ENCODE measurements at places on chromosomes 13 and 19.
A peak's percentile ranks its signal among the peaks of the same experiment; 100 is the strongest.

GRCh38 chr19:4062419-4063368, 4.0 kb downstream of the ZBTB7A start:
- DNase-seq, result peak; percentile 86

- no peak for DNase-seq
Observed at GRCh38 chr13:59531571-59532091, 632.1 kb downstream of the DIAPH3 start.

DNA sequence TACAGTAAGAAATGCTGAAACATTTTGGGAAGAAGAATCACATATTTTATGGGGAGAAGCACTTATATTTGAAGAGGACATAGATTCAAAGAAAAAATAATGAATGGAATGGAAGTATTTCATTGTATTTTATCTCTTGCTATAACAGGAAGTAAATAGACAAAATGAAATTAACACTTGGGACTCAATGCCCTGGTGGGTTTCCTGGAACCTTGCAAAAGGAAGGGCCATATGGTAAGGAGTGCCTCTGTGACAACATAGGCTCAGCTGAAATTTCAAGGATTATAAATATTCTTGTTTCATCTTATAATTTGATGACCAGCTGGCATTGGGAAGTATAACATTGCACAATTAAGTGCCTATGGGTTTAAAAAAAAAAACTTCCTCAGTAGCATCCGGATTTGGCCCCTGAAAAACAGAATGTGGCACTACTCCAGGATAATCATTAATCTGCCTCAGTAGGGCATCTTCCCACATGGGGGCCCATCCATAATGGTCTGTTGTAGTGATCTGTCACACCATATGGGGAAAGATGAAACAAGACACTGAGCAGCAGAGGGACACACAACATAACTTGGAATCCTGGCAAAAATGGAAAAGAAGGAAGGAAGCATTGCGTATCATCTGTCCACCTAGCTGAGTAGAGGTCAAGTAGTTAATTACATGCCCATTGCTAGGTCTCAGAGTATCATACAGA, 321.6 kb downstream of the NDFIP2 start:
- no peak for DNase-seq

- DNase-seq, result no peak
Observed at GRCh38 chr13:87777387-87777786, 106.2 kb downstream of the SLITRK5 start.

DNA sequence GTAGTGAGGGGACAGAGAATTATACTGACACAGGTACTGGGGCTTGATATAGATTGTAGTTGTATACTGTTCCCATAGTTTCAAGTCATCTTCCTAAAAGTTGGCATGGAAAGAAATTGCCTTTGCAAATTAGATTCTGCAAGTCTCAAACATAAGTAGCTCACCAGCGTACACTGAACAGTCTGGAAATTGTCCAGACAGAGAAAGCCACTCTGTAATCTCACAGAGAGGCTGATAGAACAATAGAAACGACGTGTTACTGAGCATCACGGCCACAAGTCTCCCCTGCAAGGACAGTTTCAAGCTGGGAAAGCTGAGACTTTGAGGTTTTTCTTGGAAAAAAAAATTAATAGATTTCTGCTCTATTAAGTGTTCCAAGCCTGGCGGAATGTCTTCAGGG, 228.6 kb downstream of the DNAJC15 start:
- DNase-seq, result no peak

GRCh38 chr19:29886586-29886985, 55.5 kb upstream of the URI1 start:
- no peak for DNase-seq

DNA sequence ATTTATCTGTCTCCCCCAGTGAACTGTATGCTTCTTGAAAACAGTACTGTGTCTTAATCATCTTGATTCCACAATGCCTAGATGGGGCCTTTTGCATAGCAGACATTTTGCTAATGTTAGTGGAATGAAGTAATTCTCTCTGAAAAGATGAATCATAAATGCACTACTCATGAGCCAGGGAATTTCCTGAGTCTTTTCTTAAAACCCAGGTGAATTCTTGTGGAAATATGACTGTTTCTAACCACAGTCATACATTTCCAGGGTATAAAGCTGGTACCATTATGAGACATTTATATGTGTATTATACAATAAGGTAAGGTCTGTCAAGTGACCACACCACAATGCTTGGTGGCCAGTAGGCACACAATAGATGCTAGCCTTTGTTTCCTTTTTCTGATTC, 5.5 kb upstream of the KCTD4 start:
- no peak for DNase-seq

GRCh38 chr13:91762957-91763356, 364.5 kb downstream of the GPC5 start:
- no peak for DNase-seq

DNA sequence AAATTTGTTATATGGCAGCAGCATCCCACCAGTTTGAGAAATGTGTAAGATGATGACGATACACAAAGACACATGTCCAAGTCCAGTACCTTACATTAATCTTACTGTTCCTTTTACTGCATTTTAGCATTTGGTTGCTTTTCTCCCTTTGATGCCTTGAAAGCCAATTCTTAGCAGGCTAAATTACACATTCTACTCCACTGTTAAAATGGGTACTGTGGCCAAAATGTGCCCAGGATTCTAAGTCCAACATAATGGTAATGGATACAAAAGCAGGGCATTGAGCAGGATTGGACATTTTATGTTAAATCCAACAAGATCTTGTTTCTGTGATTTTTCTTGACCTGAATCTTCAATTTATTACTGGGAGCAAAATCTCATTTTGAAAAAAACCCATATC, 52.8 kb upstream of the RAP2A start:
- DNase-seq, result no peak

DNA sequence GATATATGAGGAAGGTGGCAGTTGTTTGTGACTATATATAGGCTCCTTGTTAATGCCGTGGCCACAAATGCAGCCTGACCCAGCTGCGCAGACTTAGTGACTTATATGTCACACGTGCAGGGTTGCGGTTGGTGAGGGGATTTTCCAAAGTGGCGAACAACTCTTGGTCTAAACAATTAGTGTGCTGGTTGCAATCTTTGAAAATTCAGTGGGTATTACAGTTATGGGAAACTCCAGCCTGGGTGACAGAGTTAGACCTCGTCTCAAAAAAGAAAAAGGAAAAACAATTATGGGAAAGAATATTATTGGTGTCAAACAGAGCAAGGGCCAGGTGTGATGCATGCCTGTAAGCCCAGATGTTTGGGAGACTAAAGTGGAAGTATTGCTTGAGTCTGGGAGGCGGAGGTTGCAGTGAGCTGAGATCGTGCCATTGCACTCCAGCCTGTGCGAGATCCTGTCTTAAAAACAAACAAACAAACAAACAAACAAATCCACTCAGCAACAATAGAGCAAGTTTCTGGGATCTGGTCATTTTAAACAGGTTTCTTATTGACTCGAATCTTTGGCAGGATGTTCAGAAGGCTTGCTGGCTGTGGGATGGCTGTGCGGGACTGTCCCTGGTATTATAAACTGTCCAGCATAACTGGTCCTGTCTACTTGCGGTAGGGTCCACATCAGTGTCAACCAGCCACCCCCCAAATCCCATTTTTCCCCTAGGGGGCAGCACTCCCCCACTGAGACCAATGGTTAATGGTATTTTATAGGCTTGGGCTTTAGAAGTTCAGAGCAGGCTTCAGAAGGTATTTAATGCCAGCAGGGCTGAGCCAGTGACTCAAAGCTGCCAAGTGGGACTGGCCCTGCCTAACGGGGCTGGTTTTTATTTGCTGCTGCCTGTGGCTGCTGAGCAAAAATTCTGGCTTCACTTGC, 15.4 kb downstream of the RELB start:
- no peak for DNase-seq

GRCh38 chr13:69264362-69265334, 843.0 kb upstream of the ATXN8OS start:
- DNase-seq, result no peak

- no peak for DNase-seq
Observed at GRCh38 chr19:6275170-6275744, 4.5 kb downstream of the MLLT1 start.

DNA sequence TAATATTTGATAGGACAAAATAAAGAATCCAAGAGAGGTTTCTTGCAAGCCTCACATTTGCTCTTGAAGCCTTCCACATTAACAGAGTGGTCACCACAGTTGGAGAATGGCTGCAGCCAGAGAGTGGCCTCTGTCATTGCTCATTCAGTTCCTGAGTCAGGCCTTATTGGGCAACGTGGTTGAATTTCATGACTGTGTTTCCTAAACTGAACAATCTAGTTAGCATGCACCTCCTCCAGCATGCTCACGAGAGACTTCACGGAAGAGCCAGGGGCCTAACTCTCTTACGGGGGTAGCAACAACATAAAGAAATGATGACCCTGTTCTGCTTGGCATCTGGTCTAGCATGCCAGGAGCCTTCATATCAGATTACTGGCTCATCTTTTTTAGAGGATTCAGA, 9.6 kb upstream of the UBL3 start:
- DNase-seq, result no peak

- no peak for DNase-seq
Observed at GRCh38 chr19:15323496-15324235, 8.7 kb downstream of the BRD4 start.

GRCh38 chr13:36414461-36414860, 17.8 kb upstream of the CCNA1 start:
- DNase-seq, result no peak

DNA sequence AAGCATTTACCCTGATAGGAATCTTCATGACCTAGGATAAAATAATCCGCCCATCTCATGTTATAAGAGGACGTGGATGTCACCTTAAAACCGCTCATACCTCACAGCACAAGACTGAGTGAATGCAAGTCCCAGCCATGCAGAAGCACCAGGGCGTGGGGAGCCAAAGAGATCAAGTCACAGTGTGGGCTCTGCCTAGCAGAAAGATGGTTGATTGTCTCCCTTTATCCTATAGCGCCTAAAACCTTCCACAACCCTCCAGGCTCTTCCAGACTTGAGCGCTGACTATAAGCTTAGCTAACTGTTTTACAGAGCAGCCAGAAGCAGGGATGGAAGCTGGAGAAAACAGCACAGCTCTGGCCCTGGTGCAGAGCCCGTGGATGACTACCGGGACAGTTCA, 6.8 kb upstream of the ANKRD10 start:
- no peak for DNase-seq

- no peak for DNase-seq
Observed at GRCh38 chr13:30569901-30570576, 47.7 kb upstream of the USPL1 start.

GRCh38 chr13:75071395-75071794, 410.6 kb downstream of the TBC1D4 start:
- no peak for DNase-seq

- no peak for DNase-seq
Observed at GRCh38 chr13:93889430-93889951, 590.0 kb downstream of the DCT start.

DNA sequence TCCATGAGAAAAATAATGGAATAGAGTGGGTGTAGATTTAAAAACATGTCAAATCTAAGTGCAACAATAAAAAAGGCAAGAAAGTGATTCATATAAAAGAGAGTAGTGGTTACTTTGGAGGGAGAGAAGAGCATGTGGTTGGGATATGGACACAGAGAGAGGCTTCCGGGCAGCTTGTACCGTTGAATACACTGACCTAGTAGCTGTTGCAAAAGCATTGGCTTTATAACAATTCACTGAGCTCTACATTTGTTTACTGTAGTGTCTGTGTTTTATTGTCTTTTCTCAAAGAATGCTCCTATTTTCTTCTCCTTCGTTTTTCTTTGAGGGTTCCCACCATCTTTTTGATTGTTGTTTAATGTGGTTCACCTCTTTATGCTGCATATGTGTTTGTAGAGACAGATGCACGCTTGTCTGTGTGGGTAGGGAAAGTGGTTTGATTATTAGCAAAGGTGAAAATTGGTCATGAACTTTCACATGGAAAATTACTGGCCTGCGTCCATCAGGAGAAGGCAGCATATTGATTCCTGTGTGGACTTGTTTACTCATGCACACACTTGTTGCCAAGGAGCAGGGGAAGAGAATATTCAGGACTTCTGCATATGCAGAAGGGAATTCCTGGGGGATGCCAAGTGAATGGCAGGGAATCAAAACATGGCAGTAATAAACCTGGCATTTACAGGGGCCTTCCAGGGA, 29.9 kb upstream of the IRS2 start:
- DNase-seq, result no peak

- DNase-seq, result no peak
Observed at GRCh38 chr13:77928909-77929308, 10.3 kb upstream of the EDNRB start.

DNA sequence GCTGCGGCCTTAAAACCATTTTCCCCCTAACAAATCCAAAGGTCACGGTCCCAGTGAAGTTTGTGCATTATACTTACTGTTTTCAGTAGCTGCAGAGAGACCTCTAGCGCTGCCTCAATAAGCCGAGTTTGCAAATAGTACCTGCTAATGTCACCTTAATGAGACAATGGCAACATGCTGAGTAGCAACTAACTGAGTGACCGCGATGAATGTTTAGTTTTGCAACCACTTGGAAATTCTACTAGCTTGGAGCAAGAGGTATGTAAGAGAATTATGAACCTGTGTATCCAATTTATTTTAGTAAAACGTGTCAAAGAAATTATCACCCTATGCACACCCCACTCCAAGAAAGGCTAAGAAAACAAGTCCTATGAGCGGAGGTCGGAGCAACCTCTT, 1.2 kb downstream of the KPNA3 start:
- DNase-seq, result no peak

DNA sequence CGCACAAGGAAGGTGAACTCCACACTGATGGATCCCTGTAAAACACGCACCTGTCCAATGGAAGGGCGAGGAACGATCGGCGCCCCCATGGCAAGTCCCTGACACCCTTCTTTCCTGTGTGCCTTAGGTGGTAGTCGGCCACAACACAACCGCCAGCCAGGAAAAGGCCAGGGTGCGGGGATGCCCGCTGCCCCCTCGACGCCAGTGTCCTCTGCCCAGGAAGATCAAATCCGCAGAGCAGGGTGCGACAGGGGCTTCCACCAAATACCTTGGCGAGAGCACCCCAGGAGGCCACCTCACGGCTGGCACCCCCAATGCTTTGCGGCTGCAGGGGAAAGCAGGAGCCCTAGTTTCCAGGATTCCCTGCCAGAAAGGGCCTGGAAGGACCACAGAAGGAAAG, 91.2 kb downstream of the ZNF254 start:
- no peak for DNase-seq

GRCh38 chr13:80685942-80686341, 345.0 kb upstream of the SPRY2 start:
- DNase-seq, result no peak
